ENCODE measurements at places on chromosomes 5 and 9.

GRCh38 chr5:153981905-153982605 lies 56.7 kb downstream of the FAM114A2 start:
- DNase-seq = no peak

GRCh38 chr5:171632616-171633015 lies 153.0 kb upstream of the SMIM23 start:
- no peak for DNase-seq

- no peak for DNase-seq
Observed at GRCh38 chr9:109401990-109402318, 81.1 kb upstream of the EPB41L4B start.

- DNase-seq = no peak
Observed at GRCh38 chr5:150599281-150599680, 41.2 kb upstream of the SYNPO start.

DNA sequence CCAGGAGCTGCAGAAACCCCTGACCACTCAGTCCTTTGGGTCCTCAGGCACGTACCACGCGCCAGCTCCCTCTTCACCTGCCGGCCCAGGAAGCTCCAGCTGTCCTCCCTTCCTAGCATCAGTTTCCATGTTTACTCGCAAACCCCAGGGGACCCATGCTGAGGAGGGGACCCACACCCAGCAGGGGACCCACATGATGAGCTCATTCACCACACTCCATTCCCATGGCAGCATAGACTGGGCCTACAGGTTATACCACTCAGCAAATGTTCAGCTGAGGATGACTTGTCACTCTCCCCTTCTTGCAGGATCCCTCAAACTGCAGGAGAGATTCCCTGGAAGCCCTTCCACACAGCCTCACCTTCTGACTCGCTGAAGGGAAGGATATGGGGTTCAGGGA lies 73.5 kb upstream of the GALNT10 start:
- no peak for DNase-seq

Data from pancreas (tissue), 10 donors.